ENCODE measurements at places on chromosomes 4 and X.
A peak's percentile ranks its signal among the peaks of the same experiment; 100 is the strongest.

DNA sequence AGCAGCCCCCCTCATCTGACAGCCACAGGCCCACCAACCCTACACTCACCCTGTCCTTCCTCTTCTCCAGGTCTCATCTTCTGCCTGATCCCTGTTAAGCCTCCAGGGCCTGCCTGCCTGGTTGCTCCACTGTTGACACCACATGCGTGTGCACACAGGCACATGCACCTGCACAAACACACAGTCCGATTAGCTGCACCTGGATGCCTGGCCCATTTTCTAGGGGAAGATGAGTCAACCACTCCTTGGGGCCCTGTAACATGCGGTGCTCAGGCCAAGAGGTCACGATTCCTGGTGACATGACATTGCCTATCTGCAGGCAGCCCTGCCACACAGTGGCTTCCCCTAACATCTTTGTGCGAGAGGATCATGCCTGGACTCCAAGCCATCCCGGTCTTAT is 498.4 kb downstream of the BCOR start:
- DNase-seq, result no peak

GRCh38 chr4:173745765-173746164 is 215.7 kb upstream of the HAND2 start:
- no peak for DNase-seq

DNA sequence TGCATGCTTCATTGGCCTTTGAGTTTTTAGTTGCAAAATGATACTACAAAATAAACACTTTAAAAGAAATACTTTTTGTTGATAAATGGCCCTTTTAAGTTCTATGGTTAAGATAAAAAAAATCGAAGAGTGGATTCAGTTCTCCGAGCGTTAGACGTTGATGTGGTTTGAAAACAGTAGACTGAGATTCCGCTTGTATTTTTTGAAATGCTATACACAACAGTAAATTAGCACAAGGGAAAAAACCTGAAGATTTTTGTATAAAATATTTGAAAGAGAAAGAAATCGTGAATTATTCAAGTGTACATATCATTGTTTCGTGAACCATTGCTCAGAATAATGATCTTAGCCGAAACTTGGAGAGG is 1.4 kb downstream of the BMP2K start:
- DNase-seq, result no peak

DNA sequence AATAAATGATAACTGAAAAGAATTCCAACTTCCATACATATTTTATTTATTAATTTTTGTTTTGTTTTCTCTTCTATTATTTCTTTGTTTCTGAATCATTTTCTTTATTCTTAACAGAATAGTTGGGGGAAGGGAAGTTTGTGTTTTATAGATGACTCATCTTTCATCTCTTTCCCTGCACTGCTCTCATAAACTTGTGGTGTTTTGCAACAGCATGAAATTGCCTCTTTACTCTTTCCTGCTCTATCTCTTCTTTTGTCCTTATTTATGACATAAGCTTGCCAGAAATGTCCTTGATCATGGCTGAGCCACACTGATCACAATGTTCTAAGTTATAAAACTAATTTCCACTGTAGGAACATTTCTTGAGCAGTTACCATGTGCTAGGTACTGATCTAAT is 22.3 kb downstream of the QRFPR start:
- DNase-seq, result no peak

- no peak for DNase-seq
Measured at GRCh38 chr4:84238247-84239090, 260.6 kb downstream of the NKX6-1 start.

DNA sequence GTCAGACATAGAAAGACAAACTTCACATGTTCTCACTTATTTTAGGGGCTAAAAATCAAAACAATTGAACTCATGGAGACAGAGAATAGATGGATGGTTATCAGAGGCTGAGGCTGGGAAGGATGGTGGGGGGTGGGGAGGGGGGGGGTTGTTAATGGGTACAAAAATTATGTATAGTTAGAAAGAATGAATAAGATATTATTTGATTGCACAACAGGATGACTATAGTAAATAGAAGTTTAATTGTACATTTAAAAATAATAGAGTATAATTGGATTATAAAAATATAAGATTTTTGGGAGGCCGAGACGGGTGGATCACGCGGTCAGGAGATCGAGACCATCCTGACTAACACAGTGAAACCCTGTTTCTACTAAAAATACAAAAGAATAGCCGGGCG is 33.3 kb downstream of the CORIN start:
- DNase-seq, result no peak

DNA sequence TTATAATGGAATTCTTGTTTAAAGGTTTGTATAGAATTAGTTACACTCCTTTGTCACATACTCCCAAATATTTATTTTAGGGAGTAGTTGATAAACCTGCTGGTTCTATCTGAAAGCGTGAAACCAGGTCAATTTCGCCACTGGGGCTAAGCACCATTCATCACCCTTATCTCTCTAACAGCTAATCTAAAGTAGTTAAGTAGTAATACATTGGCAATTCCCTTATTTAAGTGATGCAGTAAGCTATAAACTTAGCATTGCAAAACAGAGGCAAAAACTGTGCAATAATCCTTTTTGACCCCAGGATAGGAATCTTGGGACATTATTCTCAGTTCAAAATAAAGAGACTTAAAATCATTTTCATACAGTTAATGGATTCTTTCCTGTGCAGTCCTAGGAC is 33.7 kb upstream of the PTPN13 start:
- DNase-seq, result no peak

GRCh38 chr4:26191353-26191752 is 129.5 kb upstream of the RBPJ start:
- no peak for DNase-seq

DNA sequence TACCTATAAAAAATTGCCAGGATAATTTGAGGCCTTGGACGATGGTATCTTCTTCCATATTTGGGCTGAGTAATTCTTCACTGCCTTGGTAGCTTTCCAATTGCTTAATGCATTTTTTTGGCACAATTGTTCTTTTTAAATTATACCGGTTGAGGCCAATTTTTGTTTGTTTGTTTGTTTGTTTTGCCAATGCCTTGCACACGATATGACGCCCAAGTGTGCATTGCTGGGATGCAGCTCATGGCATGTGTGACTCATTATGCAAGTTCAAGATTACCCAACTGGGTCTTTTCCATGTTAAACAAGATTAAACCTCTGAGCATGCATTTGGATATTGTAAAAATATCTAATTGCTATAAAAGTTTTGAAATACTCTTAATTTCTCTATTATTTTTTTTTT is 71.1 kb upstream of the KCNIP4 start:
- DNase-seq, result no peak

GRCh38 chrX:16484338-16484737 is 165.6 kb upstream of the S100G start:
- DNase-seq, result peak; percentile 69

DNA sequence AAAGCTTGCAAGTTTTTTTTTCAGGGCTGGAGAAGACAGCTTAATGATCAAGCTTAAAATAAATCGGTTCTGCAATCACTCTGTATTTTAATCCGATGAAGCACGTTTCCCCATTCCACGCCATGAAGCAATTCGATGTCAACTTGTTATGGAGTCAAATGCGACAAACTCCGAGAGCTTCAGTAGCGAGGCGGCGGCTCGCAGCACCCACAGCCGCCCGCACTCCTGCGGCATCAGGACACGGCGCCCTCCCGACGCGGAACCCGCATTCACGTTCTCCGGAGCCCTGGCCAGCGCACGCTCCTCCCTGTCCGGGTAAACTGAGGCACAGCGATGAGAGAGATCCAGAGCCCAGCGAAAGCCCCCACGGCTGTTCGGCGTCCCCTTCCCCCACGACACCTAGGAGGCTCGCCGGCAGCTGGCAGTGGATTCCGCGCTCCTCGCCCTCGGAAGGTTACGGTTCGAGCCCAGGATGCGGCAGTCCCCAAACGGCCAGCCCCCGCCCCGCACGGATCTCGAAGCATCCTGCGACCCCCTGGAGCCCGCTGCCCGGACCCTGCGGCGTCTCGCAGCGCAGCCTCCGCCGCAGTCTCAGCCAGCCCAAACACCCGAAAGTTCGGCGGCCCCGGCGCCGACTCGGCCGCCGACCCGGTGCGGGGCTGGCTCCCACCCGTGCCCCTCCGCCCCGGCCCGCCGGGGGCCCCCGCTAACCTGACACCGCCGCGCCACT is 507 bp downstream of the MFAP3L start:
- DNase-seq, result peak; percentile 61

DNA sequence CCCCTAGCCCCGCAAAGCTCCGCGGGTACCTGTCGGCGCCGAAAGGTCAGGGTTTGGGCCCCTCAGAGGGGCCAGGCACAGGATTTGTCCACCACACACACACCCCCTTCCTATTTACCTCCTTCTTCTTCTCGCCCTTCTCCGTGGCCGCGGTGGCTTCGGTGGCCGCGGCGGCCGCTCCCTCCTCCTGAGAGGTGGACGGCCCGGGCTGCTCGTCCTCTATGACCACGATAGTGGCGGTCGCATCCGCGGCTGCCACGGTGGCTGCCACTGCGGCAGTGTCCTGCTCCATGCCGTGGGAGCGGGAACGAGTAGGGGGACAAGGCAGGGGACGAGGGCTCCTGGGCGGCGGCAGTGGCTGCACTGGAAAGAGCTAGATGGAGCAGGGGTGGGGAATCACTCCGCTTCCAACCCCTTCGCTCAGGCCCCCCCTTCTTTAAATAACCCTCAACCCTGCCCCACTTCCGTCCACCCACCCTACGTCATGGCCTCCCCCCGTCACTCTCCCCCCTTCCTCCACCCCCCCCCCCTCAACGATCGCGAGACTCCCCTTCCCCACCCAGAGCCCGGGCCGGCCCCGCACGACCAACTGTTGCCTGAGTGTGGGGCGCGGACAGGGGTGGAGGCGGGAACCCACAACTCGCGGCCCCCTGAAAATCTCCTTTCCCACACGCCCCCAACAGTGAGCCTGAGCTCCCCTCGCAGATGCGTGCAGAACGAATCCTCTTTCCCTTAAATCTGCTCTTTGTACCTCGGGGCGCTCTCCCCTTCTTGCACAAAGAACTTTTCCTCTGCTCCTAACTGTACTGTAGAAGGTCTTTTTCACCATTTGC is at the start of gene SMARCA1:
SMARCA1 (minus strand) TSS at position 412 of the 833 bp plus-strand sequence; CDS start at position 292, 120 bp downstream.
- DNase-seq, result no peak

GRCh38 chrX:12701628-12702027 is 89.6 kb upstream of the PRPS2 start:
- DNase-seq, result peak; percentile 71

DNA sequence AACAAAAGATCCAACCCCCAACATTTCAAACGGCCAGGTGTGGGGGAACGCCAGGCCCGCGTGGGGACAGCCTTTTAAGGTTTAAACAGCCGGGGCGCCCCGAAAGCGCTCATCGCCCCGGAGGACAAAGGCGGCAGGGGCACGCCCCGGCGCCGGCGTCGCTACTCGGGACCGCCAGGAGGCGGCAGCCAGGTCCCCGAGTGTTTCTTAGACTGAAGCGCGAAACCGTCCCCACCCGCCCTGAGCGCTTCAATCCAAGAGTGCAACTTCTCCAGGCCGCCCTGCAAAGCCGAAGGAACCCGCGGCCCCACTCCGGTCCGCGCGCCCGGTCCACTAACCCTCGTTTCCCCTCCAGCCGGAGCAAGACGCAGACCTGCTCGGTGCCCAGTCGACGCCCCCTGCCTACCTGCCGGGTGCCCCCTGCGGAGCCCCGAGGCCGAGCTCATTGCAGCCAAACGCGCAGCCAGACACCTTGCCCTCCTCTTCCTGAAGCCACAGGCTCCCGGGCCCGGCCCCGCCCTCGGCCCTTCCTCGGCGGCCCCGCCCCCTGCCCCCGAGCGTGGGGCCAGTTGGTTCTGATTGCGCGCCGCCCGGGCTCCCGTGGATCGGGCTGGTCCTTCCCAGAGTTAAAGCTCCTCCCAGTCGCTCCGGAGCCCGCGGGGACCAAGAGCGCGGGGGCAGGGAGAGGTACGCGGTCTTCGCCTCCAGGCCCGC is at the start of gene CASP6:
CASP6 (minus strand) TSS at position 496 of the 714 bp plus-strand sequence; CDS start at position 446, 50 bp downstream.
- peak; percentile 94 for DNase-seq

GRCh38 chr4:116015549-116015948 is 902.1 kb upstream of the NDST4 start:
- no peak for DNase-seq

GRCh38 chrX:38805432-38806389 is 4.5 kb downstream of the MID1IP1 start:
- peak; percentile 90 for DNase-seq

- DNase-seq, result no peak
Measured at GRCh38 chr4:180950377-180950776, 1292.8 kb upstream of the TENM3 start.

DNA sequence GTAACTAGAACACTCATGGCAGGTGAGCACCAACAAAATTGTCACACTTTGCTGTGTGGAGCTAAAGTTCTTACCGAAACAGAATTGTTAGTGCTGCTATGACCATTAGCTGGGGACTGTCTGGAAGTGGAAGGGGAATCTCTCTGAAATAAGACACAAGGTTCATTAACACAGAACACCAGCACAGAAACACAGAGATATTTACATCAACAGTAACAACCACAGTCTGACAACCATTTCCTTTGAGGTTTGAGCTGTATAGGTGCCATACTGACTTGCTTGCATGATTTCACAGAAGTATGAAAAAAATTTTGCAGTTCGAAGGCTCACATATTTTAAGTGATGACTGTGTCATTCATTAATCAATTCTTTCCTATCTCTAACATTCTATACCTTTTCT is 109.8 kb downstream of the NYX start:
- peak; percentile 76 for DNase-seq

- DNase-seq, result peak; percentile 53
Measured at GRCh38 chrX:23901060-23901459, 6.7 kb downstream of the APOO start.

DNA sequence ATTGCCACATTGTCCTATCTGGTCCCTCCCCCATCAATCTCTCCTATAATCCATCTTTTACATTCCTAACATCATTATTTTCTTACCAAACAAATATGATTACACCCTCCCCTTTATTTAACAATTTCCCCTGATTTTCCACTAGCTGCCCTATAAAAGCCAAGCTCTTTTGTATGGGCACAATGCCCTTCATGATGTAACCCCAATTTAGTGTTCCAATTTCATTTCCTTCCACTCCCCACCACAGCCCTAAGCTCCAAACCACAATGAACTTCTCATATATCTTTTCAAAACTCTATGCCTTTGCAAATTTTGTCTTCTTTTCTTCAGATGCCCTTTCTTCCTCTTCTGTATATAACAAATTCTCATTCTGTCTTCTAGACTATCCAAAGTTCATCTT is 39.5 kb upstream of the PTPN13 start:
- DNase-seq, result no peak

DNA sequence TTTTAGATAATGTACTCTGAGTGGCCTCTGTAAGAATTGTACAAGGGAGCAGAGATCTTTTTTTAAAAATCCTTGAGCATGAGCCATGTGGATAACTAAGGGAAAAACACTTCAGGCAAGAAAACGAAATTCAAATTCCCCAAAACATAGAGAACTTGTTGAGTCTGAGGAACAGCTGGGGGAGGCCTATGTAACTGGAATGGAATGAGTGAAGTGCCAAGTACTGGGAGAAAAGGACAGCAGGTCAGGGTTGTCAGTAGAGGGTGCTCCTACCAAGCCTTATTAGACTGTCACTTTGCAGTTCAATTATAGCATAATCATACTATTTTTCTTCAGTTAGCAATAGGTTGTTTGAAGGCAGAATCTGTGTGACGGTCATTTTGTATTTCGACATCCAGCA is 135.1 kb downstream of the ARHGAP6 start:
- DNase-seq, result no peak
